ENCODE measurements at places on chromosomes 12 and 14.

GRCh38 chr12:127145241-127145928, 1121.6 kb upstream of the TMEM132C start:
- no peak for DNase-seq

DNA sequence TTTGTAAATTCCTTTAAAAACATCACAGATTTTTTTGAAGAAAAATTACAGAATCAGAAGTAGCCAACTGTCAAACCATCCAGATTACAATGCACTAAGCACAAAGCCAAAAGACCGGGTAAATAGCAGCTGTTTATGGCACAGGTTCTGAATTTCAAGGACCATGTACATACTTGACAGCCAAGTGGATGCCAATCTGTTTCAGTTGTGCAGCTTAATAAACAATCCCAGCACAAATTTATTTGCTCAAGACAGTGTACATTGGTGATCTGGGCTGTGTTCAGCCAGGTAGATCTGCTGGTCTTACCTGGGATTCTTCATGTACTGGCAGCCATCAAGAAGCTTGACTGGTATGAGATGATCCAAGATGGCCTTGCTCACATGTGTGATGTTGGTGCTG, 229.8 kb upstream of the FLRT2 start:
- DNase-seq, result no peak

- no peak for DNase-seq
These were observed 13.0 kb downstream of the GTSF1 start for GRCh38 chr12:54460317-54460923.

DNA sequence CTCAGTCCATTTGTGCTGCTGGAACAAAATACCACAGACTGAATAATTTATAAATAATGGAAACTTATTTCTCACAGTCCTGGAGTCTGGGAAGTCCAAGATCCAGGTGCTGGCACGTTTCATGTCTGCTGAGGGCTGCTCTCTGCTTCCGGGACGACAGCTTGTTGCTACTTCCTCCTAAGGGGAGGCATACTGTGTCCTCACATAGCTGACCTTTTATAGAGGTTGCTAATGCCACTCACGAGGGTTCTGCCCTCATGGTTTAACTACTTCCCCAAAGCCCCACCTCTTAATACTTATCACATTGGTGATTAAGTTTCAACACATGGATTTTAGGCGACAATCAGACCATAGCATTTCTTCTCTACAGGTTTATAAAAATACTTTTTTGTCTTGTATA, 411.1 kb downstream of the NRXN3 start:
- DNase-seq, result no peak

GRCh38 chr12:106045251-106045674, 93.5 kb downstream of the NUAK1 start:
- no peak for DNase-seq

DNA sequence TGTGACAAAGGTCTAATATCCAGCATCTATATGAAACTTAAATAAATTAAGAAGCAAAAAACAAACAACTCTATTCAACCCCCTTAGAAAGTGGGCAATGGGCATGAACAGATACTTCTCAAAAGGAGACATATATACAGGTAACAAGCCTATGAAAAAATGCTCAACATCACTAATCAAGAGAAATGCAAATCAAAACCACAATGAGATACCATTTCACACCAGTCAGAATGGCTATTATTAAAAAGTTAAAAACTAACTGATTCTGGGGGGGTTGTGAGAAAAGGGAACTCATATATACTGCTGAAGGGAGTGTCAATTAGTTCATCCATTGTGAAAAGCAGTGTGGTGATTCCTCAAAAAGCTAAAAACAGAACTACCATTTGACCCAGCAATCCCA, 198.9 kb downstream of the BMP4 start:
- DNase-seq, result no peak

DNA sequence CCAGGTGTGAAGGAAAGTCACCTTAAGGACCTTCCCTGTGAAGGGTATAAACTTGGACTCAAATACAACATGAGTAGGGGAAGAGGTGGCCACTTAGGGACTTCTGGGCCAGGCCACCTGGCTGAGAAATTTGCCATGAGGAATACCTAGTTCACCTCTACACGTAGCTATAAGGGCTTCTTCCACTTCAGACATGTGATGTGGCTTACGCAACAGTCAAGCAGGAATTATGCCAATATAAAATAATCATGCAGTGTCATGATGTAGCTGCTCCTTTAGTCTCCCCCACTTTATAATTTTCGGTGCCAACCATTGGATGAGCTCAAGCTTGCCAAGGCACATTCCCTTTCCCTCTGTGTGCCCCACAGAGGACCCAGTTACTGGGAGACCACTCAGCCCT, 166.6 kb upstream of the BCL2L14 start:
- DNase-seq, result no peak

DNA sequence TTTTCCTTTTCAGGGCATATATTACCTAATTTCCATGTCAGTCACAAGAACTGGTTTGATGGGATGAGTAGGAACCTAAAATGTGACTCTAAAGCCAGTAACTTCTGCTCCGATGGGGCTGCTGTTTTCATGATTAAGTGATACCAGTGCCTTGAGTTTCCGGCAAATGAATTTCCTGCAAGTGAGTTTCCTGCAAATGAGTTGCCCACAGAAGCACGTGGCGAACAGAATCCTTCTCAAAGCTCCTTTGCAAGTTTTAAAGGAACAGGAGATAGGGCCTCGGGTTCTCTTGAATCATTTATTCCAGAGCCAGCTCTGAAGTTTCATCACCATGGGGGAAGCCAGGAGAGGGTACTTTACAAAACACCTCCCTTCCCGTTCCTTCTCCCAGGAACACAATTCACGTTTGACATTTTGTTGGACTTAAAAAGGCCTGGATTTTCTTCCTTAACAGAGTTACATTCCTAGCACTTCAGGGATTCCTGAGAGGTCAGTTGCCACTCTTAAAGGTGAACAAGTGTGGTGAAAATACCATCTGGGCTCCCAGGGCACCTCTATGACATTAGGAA, 2.2 kb upstream of the PPTC7 start:
- no peak for DNase-seq

DNA sequence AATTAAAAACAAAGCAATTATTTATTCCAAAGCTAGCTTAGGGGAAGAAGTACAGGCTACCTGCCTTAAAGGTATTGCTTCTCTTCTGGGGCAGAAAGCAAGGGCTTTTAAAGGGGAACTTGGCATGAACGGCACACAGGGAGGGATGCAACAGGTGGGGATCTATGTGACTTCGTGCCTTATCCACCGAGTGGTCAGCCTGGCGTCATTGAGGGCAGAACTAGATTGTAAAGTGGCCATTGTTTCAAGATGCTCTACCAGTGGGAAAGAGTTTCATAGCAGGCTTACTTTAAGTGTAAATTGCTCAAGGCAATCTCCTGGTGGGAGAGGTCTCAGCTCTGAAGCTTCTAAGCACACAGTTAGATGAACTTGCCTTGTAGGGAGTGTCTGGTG, 360.4 kb downstream of the ATP23 start:
- no peak for DNase-seq
